ENCODE measurements at places on chromosomes 7 and 10.

- DNase-seq: no peak
Observed at GRCh38 chr10:77669892-77670291, 32.3 kb upstream of the KCNMA1 start.

GRCh38 chr10:66627156-66627555, 298.7 kb upstream of the LRRTM3 start:
- DNase-seq: no peak

DNA sequence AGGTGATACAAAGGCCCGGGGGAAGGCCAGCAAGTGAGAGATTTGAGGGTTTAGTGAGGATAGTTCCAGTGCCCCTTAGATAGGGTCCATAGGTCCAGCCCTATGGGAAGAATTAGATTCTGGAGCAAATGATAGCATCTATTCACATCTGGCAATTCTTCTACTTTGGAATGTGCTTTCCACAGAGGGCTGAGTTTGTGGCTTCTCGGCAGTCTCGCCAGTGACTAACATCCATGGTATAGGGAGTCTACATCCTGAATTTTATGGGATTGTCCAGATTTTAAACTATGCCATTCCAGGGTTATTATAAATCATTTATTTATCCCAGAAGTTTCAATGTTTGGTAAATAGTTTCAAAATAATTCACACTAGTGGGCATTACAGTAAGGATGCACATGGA, 207.3 kb upstream of the ADO start:
- DNase-seq: no peak

GRCh38 chr7:148156233-148156632, 434.3 kb upstream of the C7orf33 start:
- no peak for DNase-seq

GRCh38 chr7:2444476-2444875, 31.7 kb downstream of the GRIFIN start:
- DNase-seq: no peak

- DNase-seq: no peak
Observed at GRCh38 chr7:84331616-84332015, 137.0 kb upstream of the SEMA3A start.

DNA sequence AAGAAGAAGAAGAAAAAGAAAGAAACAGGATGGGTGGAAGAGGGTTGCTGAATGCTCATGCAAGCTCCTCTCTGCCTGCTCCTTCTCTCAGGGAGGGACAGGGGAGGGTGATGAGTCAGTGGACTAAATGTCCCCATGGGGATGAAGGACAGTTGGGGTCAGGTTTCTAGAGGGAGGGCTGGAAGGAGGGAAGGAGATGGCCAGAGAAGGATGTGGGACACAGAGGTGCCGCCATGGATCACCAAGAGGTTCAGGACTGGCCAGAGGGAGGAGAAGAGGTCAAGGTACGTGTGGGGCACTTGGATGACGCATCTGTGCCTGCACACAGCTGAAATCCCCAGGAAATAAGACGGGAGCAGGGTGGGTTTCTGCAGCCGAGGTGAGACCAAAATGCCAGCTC, 88.9 kb upstream of the GTF2I start:
- no peak for DNase-seq

DNA sequence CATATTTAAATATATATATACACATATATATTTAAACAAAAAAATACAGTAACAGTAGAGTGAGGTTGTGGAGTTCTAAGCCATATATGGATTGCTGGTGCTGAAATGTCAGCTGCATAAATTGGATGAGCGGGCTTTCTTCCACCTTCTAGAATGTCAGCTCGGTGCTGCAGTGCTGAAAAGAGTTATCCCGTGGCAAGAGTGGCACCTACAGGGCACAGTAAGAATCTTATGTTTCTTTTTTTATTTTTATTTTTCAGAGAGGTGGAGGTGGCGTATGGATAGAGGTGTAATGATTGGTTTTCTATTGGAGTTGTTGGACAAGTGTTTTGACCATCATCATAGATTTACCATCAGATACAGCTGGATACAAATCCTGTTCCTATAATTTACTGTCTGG, 86.2 kb upstream of the DYNC1I1 start:
- DNase-seq: no peak

All from activated naive CD4-positive, alpha-beta T cell treated with anti-CD3 and anti-CD28 coated beads, Interleukin-2, amount 50 U/mL, for 16 hours (primary cell).